ENCODE measurements at places on chromosomes 3 and 15.

- DNase-seq = no peak
Measured at GRCh38 chr3:133620066-133620784, 41.5 kb downstream of the TOPBP1 start.

DNA sequence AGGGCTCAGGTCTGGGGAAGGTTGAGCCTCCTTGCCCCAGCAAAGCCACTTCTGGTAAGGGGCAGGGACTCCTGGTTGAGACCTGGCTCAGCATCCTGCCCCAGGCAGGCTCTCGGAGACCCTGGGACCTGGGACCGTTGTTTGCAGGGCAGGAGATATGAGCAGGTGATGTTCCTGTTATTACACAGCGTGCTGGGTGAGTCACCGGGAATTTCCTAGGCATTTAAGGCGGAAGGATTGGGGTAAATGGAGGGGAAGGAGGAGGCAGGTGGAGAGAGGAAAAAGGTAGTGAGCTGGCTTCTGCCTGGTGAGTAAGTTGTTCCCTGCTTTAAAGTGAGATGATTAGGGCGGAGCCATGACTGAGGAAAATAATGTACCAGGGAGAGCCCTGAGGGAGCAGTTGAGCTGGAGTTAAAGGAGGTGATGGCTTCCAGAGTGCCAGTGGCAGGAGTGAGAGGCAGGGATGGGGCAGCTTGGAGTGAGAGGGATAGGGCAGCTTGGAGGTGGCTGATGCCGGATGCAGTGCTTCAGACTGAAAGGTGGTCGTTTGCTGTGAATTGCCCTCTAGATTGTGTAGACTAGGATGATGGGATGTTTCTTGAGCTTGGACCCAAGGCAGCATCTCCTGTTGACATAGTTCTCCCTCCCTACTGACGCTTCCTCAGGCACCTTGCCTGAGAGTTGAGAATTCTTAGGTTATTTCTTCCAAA is 79.4 kb downstream of the AAGAB start:
- no peak for DNase-seq

GRCh38 chr3:50235716-50236483 is at the start of gene GNAI2:
Gene GNAI2, plus strand, starts transcription at chr3:50236204. Its CDS starts 132 bp downstream, at chr3:50236336.
- peak; percentile 99 for DNase-seq

DNA sequence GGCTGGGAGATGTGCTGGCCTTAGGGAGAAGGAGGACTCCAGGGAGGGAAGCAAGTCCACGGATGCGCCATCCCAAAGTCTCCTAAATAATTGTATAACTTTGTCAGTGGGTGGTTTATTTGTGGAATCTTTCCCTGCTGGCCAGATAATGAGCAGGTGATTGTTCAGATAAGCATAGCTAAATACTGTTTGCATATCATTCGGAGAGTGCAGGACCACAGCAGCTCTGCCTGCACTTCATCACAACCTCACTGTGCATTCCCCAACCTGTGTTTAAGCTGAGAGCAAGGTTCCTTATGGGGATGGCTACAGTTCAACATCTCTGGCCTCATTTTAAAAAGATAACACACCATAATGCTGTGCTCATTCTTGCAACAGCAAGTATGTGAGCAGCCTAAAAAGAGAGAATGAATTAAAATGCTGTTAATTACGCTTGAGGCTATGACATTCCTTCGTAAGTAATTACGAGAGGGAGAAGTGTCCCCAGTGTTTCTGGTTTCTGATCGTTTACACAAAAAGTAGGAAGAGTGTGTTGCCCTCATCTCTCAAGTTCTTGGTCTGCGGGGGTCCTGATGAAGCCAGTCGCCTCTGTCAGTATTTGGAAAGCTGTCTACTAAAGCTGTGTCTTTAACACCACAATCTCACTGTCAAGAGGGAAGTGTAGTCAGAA is 272.0 kb upstream of the RORA start:
- no peak for DNase-seq

DNA sequence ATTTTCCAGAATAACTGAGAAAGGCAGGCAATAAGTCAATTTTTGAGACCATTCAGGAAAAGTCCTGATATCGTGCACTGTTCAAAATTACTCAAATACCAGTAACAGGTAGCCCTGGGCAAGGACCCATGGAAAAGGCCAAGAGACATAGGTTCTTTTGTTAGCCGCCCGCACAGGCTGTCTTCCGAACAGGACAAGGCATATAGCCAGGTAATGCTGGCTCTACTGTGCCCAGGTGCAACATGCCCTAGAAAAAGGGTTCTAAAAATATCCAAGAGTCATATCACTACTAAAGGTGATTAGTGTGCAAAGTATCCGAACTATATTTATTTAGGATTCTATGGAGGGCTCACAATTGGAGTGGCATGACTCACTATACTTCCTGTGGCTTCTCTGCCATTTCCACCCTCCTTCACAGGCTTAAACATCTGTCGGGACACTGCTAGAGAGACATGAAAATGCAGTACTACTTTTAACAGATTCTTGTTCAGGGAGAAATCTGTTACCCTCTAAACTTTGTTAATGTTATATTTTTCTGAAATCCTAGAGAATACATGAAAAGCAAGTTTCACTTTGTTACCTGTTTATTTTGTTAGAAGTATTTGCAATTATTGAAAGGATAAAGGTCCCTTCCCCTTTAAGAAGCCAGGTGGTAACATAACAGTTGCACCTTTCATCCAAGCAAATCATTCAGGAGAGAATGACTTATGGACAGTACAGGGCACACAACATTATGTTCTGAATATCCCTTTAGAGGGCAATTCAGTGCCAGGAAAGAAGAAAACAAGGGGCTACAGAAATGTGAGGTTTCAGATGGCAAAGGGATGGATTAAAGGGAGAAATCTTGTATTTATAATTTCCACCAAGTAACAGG is 293.3 kb upstream of the THBS1 start:
- DNase-seq = no peak

GRCh38 chr3:191120447-191121298 is 78.4 kb upstream of the OSTN start:
- DNase-seq = no peak

GRCh38 chr3:46887980-46888494 is 10.5 kb downstream of the PTH1R start:
- DNase-seq = no peak

DNA sequence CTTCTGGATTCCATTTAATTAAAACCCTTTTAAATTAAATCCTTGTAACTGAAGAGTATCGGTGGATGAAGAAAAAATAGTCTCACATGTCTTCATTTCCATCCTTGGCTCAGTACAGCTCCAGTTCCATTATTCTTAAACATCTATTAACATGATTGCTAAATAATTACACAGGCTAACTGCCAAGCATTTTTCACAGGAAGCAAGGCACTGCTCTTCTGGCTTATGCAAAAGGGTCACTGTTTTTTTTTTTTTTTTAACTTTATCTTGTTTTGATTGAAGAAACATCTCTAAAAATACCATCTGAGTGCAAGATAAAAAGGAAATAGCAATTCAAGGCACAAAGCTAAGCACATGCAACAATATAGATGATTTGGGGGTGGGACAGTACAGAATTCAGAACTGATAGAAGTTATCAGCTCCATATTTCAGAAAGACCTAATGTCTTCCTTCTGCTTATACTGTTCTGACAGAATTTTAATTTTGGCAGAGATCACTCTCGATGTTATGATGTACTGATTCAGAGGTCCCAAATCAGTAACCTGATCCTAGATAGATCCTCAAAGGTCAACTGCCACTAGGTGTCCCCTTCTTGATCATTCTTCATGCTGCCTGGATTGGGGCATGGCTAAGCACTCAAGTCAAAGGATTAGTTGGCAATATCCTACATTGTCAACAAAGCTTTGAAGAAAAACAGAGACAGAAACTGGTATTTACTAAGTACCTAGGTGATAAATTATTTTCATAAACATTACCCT is 57.8 kb upstream of the ACTC1 start:
- no peak for DNase-seq
